Left ventricle myocardium superior (tissue), 1 donor: ENCODE measurements at places on chromosomes 5 and 9. TPM values are rescaled to one million over a fixed set of nuclear protein-coding genes. Genes with fewer than 3 reads are reported as not detected.

- no peak for DNase-seq
Observed at GRCh38 chr5:157911568-157911967, 52.6 kb upstream of the CLINT1 start.

DNA sequence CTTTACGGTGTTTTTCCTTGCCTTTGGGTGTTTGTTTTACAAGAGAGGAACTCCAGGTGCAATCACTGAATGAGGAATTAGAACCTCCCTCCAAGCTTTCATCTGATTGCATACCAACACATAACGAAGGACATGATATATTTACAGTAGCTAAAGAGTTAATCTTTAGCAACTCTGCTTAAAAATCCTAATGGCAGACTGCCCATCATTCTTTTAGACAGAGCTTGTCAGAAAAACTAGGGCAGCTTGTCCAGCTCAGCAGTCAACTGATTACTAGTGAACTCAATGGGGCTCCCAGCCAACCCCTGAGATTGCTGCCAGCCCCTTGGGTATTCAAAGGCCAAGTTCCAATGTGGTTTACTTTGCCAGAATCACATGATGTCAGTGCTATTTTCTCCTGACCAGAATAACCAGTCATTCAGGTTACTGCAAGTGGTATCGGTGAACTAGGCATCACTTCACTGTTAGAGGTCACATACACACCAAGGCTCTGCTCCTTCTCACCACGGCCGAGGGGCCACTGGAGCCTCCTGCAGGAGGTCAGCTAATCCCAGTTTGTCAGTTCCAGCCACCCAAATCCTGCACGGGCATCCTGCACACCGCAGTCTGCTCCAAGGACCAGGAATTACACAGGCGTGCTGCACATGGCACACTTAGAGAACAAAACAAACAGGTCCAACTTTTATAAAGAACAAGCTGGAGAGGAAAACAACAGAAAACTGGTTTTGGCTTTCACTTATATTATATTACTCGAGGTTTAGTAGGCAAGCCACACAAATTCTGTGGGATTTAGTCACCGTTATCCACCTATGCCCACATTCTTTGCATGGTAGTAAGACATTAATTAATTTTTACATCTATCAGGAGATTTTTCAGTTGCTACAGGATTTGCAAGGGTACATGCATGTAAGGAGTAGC lies 62.5 kb downstream of the NFIB start:
- peak; percentile 89 for DNase-seq

DNA sequence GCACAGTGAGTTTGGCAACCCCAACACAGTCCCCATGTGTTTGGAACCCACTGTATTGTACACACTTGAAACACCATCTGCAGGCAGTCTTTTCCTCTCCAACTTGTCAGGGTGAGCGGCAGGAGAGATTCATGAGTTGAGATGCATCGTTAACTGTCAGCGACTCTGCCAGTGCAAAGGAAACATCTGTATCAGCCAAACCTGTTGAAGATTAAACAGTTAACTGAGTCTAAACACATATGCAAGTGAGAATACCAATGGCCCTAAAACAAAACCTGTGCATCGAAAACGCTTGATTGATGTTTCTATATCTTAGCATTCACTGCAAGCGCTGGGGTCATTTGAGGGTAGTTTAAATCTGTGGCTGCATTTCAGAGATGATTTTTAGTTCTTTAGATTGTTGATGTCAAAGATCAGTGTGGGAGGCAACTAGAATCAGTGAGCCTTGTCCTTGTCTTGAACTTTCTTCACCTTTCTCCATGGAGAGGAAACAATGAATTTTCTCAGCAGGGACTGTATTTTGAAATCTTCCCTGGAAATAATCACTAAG lies 41.3 kb upstream of the PAM start:
- DNase-seq, result no peak

- DNase-seq, result no peak
Observed at GRCh38 chr9:37437010-37437409, 14.5 kb downstream of the GRHPR start.

- no peak for DNase-seq
Observed at GRCh38 chr5:97538912-97539311, 355.9 kb upstream of the RIOK2 start.

DNA sequence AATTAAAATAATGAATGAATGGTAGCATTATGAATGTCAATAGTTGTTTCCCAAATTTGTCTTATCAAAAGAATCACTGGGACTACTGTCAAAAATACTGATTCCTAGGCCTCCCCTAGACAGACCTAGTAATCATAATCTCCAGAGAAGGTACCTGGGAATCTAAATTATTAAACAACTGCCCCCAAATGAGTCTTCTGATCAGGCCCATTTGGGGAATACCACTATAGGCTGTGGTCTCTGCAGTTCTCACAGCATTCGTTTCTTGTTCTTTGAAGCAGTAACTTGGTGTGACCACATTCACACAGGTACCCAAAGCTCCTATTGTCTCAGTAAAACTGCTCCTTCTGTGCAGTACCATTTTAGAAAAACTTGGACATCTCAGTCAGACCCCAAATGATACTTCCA lies 230.9 kb downstream of the PIK3R1 start:
- DNase-seq, result no peak

DNA sequence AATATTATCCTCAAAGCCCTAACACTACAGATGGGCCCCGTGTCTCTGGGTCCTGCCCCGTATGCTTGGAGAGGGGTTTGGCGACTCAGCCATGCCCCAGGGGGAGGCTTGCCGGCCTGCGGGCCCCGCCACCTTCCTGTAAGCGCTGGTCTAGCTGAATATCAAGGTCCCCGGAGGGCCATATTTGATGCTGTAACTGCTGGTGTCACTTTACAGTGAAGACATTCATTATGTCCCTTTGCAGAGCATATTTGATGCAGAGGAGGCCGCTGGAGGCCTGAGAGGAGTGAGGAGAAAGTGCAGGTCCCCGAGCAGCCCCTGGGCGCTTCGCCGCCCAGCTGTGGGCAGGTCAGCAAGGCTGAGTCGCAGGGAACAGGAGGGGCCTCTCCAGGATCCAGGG lies 16.8 kb downstream of the IRX4 start:
- DNase-seq, result no peak

GRCh38 chr9:123378956-123379660 lies 23.1 kb downstream of the CRB2 start:
- DNase-seq, result no peak

DNA sequence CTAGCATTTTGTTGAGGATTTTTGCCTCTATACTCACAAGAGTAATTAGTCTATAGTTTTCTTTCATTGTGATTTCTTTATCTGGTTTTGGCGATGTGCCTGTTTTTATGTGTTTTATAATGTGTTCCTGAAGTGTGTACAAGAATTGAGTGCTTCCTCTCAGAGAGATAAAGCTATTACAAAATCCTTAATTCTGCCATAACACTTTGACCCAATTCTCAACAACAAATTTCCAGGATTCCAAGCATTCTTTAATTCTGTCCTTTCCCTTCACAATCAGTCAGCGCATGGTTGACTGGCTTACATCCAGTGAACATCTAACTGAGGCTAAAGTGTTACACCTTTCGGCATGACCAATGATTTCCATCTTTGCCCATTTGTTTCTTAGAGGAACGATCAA lies 282.9 kb upstream of the MVB12B start:
- no peak for DNase-seq

GRCh38 chr5:144504929-144505577 lies 334.4 kb downstream of the KCTD16 start:
- no peak for DNase-seq

GRCh38 chr5:172862165-172862801 lies 28.2 kb downstream of the ERGIC1 start:
- no peak for DNase-seq

DNA sequence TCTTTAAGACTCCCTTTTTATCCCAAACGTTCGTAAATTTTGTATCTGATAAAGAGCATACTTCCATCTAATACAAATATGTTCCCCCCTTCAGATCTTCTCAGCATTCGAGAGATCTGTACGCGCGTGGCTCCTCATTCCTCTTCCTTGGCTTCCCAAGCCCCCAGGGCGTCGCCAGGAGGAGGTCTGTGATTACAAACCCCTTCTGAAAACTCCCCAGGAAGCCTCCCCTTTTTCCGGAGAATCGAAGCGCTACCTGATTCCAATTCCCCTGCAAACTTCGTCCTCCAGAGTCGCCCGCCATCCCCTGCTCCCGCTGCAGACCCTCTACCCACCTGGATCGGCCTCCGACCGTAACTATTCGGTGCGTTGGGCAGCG lies 19.9 kb downstream of the CDKN2A start:
- no peak for DNase-seq

DNA sequence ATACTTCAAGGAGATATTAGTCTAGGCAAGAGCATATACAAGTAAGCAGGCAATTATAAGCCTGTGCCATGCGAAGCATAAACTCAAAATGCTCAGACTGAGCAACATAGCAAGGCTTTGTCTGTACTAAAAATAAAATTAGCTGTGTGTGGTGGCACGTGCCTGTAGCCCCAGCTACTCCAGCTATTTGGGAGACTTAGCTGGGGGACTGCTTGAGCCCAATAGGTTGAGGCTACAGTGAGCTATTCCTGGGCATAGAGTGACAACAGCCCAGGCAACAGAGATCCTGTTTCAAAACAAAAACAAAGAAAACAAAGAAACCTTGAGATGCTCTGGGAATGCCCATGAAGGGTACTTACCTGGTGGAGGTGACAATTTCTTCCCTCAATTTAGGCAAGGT lies 130.5 kb upstream of the ZNF608 start:
- no peak for DNase-seq

- DNase-seq, result no peak
Observed at GRCh38 chr9:751137-752051, 90.1 kb upstream of the DMRT1 start.

DNA sequence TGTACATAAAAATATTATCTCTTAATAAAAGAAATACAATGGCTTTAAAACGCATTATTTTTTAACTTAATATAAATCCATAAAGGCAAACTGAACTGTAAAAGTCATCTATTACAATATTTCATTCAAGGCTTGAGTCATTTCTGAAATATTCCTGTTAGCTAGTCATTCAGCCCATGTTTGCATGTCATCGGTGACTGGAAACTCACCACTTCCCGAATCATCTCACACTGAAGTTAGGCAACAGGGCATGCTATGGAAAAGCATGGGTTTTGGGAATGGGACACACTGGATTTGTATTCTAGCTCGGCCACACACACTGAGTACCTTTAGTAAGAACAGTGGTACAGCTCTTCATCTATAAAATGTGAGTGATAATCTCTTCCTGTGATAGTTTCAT lies 691.1 kb upstream of the C9orf72 start:
- no peak for DNase-seq

GRCh38 chr9:85443190-85443598 lies 298.6 kb downstream of the AGTPBP1 start:
- DNase-seq, result no peak

DNA sequence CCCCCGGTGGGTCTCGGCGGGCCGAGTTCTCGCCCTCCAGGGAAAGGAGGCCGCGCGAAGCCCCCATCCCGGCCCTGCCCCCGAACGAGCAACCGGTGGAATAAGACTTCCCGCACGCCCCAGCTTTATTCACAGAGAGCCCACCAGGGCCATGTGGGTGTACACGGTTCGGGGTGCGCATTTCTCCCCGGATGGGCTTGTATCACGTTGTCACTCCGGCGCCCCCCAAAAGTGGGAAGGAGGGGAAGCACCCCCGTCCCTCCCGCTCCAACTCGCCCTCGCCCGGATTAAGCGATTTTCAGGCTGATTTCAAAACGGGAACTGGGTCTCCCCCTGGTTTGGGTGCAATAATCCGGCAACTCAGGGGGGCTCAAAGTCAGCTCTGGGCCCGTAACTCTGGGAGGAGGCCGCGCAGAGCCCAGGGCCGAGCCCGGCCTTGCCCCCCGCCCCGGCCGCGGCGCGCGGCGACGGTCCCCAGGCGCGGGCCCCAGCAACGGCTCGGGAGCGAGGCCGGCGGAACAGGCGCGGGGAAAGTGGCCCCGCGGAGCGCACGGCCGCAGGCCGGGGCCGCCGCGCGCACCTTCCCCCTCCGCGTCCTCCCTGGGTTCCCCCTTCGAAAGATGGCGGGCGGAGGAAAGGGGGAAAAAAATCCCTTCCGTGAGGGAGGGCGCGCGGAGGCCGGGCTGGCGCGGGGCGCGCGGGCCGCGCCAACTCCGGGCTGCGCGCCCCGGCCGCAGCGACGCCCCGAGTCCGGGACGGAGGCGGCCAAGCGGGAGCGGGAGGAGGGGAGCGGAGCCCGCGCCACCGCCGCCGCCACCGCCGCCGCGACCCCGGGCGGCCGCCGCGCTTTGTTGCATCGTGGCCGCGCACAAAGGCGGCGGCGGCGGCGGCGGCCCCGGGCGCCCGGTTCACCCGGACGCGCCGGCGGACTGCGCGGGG lies 644 bp downstream of the BRD3 start:
- no peak for DNase-seq

GRCh38 chr5:13278811-13279210 lies 665.7 kb downstream of the DNAH5 start:
- no peak for DNase-seq

DNA sequence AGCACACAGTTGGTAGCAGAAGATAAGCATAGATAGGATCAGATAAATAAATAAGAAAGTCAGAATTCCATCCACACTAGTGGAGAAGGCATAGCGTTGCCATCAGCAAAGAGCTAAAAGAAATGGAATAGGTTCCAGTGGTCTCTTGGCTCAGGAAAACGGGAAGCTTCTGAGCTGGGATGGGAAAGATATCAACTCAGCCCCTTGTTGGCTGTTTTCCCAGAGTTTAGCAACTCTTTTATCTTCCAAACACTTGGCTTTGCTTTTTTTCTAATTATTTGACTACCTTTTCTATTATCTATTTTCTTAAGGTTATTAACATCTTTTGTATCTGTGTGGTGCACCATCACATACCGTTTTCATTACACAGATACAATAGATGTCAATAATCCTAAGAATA lies 445.7 kb upstream of the TRPC7 start:
- no peak for DNase-seq

DNA sequence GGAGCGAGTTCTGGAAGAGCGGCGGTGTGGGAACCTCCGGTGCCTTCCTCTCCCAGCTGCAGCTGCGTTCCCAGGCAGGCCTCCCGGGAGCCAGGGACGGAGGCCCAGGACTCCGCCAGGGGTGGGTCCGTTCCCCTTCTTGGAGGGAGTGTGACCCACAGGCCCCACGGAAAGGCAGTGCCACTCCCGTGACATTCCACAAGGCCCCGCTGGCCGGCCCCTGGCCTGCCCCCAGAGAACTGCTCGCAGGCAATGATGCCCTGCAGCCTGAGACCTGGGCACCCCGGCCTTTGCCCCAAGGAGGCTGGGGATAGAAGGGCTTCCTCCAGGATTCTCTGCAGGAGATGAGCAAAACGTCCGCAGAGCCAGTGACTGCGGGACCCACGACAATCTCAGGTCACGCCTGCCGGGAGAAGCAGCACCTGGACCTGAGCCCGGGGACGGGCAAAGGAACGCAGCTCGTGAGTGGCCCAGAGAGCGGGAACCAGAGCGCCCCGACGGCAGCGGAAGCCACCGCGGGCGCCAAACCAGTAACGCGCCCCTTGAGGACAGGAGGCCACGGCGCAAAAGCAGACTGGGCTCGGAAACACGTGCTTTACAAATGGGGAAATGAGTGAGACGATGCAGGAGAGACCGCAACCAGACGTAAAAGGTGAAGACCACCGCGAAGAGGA lies 9.3 kb downstream of the OBP2B start:
- DNase-seq, result peak; percentile 51

BNIP1 gene
- 8.1 TPM for total RNA-seq

RHOBTB3 gene
- total RNA-seq, result 90.0 TPM

TSC1 gene
- total RNA-seq, result 54.4 TPM

AGXT2 gene
- not detected for total RNA-seq

BTNL9 gene
- 37.8 TPM for total RNA-seq

MARCHF11 gene
- total RNA-seq, result 10.0 TPM

GADD45G gene
- 54.0 TPM for total RNA-seq

SPATA31C1 gene
- total RNA-seq, result not detected

CCDC192 gene
- total RNA-seq, result not detected

CNTFR gene
- total RNA-seq, result 3.3 TPM
